ENCODE measurements at places on chromosomes 16 and 17.

- no peak for DNase-seq
Measured at GRCh38 chr16:1953734-1954133, 755 bp downstream of the RPL3L start.

DNA sequence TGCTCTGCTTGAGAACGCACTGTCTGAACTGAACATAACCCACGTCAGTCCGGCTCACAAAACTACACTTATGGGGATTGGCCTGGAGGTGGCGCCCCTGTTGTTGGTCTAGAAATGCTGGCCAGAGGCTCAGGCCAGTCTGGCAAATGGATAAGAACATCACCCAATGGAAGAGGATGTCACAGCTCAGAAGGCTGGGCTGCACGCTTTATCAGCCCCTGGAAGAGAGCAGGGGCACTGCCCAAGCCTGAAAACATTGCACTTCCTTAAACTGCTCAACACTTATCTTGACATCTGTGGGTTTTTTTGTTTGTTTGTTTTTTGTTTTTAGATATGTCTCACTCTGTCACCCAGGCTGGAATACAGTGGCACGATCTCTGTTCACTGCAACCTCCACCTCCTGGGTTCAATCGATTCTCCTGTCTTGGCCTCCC is 24.8 kb upstream of the BPTF start:
- peak; percentile 62 for DNase-seq

DNA sequence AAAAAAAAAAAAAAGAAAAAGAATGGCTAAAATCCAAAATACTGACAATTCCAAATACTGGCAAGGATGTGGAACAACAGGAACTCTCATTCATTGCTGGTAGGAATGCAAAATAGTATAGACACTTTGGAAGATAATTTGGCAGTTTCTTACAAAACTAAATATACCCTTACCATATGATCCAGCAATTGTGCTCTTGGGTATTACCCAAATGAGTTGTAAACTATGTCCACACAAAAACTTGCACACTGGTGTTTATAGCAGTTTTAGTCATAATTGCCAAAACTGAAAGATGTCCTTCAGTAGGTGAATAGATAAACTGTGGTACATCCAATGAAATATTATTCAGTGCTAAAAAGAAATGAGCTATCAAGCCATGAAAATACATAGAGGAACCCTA is 8.5 kb upstream of the MEIOC start:
- no peak for DNase-seq

DNA sequence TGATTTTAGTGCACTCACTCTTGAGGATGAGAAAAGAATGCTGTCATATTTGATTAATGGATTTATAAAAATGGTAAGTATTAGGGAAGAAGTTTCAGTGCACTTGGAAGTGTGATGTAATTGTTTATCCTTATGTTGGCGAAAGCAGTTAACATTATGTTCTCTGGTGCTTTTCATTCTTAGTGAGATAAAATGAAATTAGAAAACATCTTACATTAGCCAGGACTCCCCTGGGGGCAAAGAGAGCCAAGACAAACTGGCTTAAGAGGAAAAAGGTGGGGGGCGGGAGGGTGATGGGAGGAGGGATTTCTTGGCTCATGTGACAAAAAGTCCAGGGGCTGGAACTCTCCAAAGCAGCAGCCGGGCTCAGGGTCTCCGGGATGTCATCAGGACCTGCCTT is 73.2 kb downstream of the KNOP1 start:
- DNase-seq: no peak

- no peak for DNase-seq
Measured at GRCh38 chr16:66408163-66409048, 18.7 kb upstream of the BEAN1 start.

DNA sequence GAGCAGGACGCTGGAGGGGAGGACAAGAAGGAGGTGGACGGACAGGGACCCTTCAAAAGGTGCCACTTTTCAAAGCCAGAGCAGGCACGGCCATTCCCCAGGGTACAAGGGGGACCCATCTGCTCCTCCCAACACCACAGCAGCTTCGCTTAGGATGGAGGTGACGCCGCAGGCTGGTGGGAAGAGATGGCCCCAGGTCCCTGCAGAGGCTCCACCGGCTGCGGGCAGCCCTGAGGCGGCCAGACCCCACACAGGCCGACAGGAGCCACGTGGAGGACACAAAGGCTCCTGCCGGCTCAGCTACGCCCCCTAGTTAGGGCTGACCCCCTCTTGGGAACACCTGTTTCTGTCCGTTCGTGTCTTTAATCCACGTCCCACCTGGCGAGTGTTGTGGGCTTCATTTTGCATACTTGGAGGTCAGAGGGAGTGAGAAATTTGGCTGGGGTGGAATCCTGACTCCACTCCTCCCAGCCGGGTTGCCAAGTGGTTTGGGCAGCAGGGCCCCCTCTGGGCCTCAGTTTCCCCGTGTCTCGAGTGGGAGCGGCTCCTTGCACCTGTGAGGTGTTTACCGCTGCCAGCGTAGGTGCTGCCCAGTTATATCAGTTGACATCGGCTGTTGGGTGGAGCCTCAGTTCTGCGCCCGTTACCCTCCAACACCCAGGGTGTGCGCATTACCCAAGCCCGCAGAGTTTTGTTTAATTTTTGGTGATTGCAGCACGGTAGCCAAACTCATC is 5.8 kb upstream of the FN3KRP start:
- no peak for DNase-seq

- DNase-seq: no peak
Measured at GRCh38 chr16:1397779-1398178, 16.7 kb downstream of the UNKL start.

DNA sequence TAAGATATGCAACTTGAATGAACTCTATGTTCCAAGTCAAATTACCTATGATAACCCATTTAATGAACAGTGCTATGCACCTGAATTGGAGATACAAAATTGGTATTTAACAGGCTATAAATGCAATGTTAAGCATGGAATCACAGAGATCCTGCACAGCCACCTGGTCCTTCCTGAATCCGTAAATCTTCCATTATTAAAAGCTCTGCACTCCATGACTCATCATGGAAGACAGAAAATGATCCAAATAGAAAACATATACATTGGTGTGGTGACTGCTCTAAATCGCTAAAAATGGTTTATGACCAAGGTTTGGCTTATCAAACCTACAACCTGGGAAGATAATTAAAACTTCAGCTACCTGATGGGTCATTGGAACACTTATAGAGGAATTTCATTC is 45.3 kb downstream of the GLG1 start:
- DNase-seq: no peak

- no peak for DNase-seq
Measured at GRCh38 chr17:79412110-79412509, 198.7 kb downstream of the RBFOX3 start.

- DNase-seq: no peak
Measured at GRCh38 chr17:55161935-55162555, 102.7 kb upstream of the HLF start.

GRCh38 chr17:54666559-54666958 is 234.1 kb upstream of the TOM1L1 start:
- DNase-seq: no peak

- no peak for DNase-seq
Measured at GRCh38 chr16:27665881-27666280, 115.9 kb downstream of the KATNIP start.

DNA sequence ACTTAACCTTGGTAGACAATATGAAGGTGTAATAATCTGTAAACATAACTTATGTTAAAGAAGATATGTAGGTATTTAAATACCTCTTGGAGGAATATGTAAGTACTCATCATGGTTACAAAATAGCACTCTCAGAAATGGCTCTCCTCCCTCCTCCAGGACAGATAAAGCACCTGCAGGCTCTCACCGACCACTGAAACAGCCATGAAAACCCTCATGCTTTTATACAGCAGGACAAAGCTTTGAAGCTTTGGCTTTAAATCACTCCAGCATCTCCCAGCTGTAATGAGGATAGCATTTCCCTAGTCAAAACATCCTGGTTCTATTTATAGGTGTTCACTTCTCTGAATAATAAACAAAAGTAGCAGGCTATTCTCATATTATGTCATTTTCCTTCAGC is 69.1 kb upstream of the PMFBP1 start:
- DNase-seq: no peak

GRCh38 chr17:35294756-35295155 is 51.9 kb downstream of the SLFN5 start:
- DNase-seq: no peak

DNA sequence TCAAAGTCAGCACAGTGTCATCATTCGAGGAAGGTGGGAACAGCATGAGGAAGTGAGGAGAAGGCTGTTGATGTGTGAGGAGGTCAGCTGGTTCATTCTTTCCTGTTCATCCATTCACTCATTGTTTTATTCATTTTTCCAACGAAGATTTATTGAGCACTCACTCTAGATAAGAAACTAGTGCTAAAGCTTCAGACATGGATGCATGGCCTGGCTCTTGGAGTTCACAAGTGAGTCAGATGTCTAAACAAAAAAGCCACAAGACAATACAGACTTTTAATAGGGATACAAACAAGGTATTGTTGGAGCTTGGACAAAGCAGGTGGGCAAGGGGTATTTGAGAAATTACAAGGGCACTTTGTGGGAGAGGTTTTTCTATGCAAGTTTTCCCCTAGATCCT is 31.3 kb upstream of the MPHOSPH6 start:
- DNase-seq: no peak

DNA sequence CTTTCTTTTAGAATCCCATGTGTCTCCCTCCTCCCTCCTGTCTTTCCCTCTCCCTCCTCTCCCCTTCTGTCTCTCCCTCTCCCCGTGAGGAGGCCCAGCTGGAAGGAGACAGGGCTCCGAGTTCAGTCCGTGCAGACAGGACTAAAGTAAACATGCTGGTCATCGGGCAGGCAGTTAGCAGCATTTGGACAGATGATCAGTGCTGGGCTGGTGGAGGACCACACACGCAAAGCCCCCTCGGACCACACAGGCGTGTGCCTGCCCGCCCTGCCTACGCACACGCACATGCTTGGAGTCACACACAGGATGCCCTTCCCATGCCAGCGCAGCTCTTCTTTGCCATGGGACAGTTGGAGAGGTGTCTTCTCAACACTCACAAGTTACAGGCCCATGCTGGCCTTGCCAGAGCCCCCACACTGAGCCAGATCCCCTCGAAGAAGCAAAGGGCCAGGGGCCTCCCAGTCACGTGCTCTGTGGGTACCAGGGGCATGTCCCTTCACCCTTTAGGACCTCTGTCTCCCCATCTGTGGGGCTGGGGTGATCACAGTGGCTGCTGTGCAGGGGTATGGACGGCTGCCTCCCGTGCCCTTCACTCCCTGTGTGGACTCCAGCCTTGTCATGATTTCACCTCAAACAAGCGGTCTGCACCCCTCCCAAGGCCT is 215.7 kb upstream of the FOXF1 start:
- DNase-seq: no peak

- no peak for DNase-seq
Measured at GRCh38 chr16:376817-377418, 4.9 kb downstream of the PGAP6 start.

GRCh38 chr16:10737068-10737625 is 6.5 kb upstream of the NUBP1 start:
- peak; percentile 78 for DNase-seq

- DNase-seq: no peak
Measured at GRCh38 chr16:88540346-88540977, 29.7 kb upstream of the ZC3H18 start.

GRCh38 chr16:67389911-67390815 is 3.1 kb downstream of the TPPP3 start:
- no peak for DNase-seq

DNA sequence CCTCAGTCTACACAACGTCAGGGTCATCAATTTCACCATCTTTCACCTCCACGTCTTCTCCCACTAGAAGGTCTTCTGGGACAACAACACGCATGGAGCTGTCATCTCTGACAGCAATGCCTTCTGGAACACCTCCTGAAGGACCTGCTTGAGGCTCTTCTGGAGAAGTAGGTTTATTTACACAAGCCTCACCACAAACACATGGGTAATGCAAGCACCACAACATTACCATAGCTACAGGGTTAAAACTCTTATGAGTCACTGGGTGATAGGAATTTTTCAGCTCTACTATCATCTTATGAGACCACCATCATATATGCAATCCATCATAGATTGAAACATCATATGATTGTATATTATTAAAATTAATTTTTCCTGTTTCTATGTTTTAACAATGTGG is 215.4 kb downstream of the CHD9NB start:
- no peak for DNase-seq

- DNase-seq: no peak
Measured at GRCh38 chr17:72494566-72494965, 373.7 kb downstream of the SOX9 start.

- DNase-seq: no peak
Measured at GRCh38 chr17:45266372-45266926, 4.6 kb upstream of the SPATA32 start.
